ENCODE measurements at places on chromosomes 4 and X. TPM values are rescaled to one million over a fixed set of nuclear protein-coding genes. Genes with fewer than 3 reads are reported as not detected.

The FRMD7 gene
- not detected for total RNA-seq

The RPS6KA6 gene
- total RNA-seq, result 2.4 TPM

DNA sequence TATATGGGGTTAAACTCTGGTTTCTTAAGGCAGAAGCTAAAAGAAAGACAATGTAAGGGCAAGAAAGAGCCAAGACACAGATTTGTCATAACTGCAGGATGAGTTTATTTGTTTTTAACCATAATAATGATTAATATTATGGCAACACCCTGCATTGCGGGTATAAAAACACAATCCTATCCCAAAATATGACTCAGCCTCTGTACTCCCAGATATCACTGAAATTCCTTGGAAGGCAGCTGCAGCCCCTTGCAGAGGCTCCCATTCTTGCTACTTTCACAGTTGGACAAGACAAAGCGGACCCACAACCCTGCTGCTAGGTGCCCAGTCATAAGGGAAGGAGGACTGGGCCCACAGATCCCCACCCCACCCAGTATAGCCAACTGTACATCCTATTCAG is 20.4 kb upstream of the FGF16 start:
- H3K4me3 ChIP-seq, result no peak overlapping the region
- no peaks in the 10 kb centered on the region for H3K36me3 ChIP-seq
- DNase-seq, result no peak

DNA sequence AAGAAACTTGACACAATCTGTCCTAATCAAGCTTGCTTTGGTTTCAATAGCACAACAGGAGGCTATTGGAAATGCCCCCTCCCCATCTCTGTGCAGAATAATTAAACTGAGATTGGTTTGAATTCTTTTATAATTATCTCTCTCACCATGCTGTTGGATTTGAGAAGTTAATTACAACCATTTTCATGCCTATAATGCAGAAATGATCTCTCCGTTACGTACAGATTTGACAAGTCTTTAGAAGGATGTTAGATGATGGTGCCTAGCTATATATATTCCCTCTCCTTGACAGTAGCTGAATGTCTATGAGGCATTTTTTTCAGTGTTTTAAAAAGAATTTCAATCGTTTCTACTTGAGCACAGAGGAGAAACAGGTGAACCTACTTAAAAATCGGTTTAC is 488.4 kb upstream of the TECRL start:
- H3K36me3 ChIP-seq, result no peaks in the 10 kb centered on the region
- H3K27ac ChIP-seq, result no peak overlapping the region
- H3K4me1 ChIP-seq, result no peaks in the 10 kb centered on the region

DNA sequence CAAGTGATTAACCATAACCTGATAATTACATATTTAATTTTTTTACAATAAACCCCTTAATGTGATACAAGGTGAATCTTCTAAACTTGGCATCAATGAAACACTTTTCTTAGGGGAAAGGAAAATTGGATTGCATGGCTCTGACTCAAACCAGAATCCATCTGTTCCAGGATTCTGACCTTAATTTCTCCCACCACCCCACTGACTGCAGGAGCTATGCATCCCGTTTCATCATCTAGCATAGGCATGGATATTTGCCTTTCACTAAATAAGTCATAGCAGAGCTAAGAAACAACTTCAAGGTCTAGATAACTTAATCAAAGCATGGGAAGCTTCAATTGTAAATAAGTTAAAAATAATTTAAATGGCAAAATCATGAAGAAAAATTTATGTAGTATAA is 156.3 kb downstream of the BTC start:
- no peak overlapping the region for H3K4me3 ChIP-seq
- H3K27me3 ChIP-seq, result no peaks in the 10 kb centered on the region
- no peak overlapping the region for H3K27ac ChIP-seq
- DNase-seq, result no peak

DNA sequence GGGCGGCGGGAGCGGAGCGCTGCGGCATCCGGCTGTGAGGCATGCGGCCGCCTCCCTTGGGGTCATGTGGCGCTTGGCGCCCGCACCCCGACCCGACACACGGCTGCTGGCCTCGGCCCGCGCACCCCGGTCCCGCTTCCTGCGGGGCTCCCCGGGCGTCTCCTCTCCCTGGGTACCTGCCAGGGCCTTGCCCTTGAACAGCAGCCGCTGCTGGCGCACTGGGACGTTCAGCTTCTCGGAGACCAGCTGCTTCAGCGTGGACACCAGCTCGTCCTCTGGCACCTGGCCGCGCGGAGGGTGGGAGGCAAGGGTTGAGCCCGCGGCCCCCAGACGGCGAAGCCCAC is 391 bp downstream of the UBL4A start:
- H3K4me1 ChIP-seq, result peaks cover 5% of the 10 kb centered on the region
- H3K27me3 ChIP-seq, result no peaks in the 10 kb centered on the region
- H3K36me3 ChIP-seq, result no peaks in the 10 kb centered on the region

The BRS3 gene
- total RNA-seq, result not detected

DNA sequence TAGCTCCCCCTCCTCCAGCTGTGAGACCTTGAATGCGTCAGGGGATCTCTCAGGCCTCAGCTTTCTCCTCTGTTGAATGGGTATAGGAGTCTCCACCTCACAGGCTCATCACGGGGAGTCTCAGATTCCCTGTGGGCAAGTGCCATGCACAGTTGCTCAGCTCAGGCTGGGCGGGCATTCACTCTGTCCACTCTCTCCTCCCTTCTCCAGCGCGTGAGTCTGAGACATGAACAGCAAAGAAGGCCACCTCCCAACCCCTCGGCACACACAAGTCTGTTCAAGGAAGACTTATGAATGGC is 60.0 kb downstream of the HTRA3 start:
- H3K27ac ChIP-seq, result no peak overlapping the region
- no peak overlapping the region for H3K4me3 ChIP-seq
- DNase-seq, result no peak
- no peaks in the 10 kb centered on the region for H3K27me3 ChIP-seq

GRCh38 chrX:120446498-120446897 is 22.6 kb downstream of the LAMP2 start:
- no peak overlapping the region for H3K27ac ChIP-seq
- H3K4me1 ChIP-seq, result no peaks in the 10 kb centered on the region
- no peaks in the 10 kb centered on the region for H3K27me3 ChIP-seq
- H3K4me3 ChIP-seq, result no peak overlapping the region

GRCh38 chr4:56906489-56907393 is 959 bp upstream of the REST start:
- no peak overlapping the region for H3K27ac ChIP-seq
- no peaks in the 10 kb centered on the region for H3K36me3 ChIP-seq
- no peaks in the 10 kb centered on the region for H3K27me3 ChIP-seq
- peaks cover 24% of the 10 kb centered on the region for H3K4me1 ChIP-seq

DNA sequence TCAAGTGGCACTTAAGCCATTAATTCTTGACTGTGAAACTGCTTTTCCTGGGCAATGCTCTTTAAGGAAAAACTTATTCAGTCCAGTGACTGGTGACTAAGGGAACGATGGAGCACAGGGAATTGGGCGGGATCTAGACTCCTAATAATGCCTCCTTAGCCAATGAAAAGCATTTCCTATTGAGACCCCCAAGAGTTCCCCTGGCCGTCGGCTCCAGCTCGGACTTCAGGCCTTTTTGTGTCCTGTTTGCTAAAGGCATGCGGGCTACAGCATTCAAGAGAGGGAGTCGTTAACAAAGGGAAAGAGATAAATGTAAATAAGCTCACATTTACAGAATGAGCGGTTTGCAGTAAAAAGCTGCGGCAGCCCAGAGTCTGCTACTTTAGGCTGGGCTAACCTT is at the start of gene LPAR4:
Gene LPAR4 (plus strand): TSS at position 232 of the 400 bp plus-strand sequence. CDS start 7,150 bp downstream, outside the sequence.
- no peaks in the 10 kb centered on the region for H3K27me3 ChIP-seq
- DNase-seq, result no peak
- H3K27ac ChIP-seq, result no peak within 1 kb of the TSS
- H3K4me3 ChIP-seq, result peak within 1 kb of the TSS; percentile 8
- no peaks in the 10 kb centered on the region for H3K4me1 ChIP-seq

- no peak overlapping the region for H3K27ac ChIP-seq
- no peaks in the 10 kb centered on the region for H3K27me3 ChIP-seq
- no peaks in the 10 kb centered on the region for H3K4me1 ChIP-seq
- H3K4me3 ChIP-seq, result no peak overlapping the region
- no peak for DNase-seq
Observed at GRCh38 chrX:107480272-107480671, 30.8 kb downstream of the FRMPD3 start.

DNA sequence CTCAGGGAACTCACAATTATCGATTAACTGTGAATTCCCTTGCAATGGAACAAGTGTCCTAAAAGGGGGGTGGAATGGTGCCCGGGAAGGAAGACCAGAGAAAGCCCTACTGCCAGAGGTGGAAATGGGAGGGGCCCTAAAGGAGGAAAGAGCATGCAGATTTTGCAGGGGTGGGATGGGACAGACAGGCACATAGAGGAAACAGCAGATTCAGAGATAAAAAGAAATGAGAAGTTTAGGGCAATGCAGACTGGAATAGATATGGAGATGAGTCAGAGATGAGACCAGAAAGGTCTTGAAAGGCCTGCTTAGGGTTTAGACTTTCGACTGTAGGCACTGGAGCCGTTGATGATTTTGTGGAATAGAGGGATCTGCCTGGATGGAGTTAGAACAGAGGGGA is 57.4 kb upstream of the PITX2 start:
- no peak overlapping the region for H3K27ac ChIP-seq
- H3K4me1 ChIP-seq, result no peaks in the 10 kb centered on the region
- no peaks in the 10 kb centered on the region for H3K27me3 ChIP-seq

- no peak overlapping the region for H3K4me3 ChIP-seq
- H3K4me1 ChIP-seq, result no peaks in the 10 kb centered on the region
- no peaks in the 10 kb centered on the region for H3K36me3 ChIP-seq
- H3K27ac ChIP-seq, result no peak overlapping the region
- no peak for DNase-seq
- no peaks in the 10 kb centered on the region for H3K27me3 ChIP-seq
Observed at GRCh38 chr4:110675426-110675825, 52.5 kb upstream of the PITX2 start.

GRCh38 chr4:4594285-4594920 is 52.6 kb upstream of the STX18 start:
- H3K4me1 ChIP-seq, result no peaks in the 10 kb centered on the region
- no peaks in the 10 kb centered on the region for H3K36me3 ChIP-seq
- H3K27me3 ChIP-seq, result no peaks in the 10 kb centered on the region
- H3K4me3 ChIP-seq, result no peak overlapping the region
- no peak overlapping the region for H3K27ac ChIP-seq

The AREG gene
- total RNA-seq, result 14.6 TPM

DNA sequence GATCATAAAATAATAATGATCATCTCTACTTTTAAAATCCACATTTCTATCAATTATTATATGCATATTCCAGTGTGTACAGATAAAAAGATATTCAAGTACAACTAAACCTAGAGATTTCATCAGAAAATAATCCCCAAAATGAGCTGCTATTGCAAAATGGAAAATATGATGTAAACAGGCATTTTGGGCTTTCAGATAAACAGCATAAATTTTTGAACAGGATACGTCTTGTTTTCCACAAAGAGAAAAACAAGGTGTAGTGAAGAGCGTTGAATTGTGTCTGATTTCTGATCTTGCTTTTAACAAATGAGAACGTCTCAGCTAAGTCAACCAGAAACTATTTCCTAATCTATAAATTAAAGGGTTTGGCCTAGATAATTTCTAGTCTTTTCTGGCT is 349.6 kb upstream of the FTHL17 start:
- no peaks in the 10 kb centered on the region for H3K4me1 ChIP-seq
- no peak overlapping the region for H3K27ac ChIP-seq
- no peak overlapping the region for H3K4me3 ChIP-seq
- DNase-seq, result no peak

DNA sequence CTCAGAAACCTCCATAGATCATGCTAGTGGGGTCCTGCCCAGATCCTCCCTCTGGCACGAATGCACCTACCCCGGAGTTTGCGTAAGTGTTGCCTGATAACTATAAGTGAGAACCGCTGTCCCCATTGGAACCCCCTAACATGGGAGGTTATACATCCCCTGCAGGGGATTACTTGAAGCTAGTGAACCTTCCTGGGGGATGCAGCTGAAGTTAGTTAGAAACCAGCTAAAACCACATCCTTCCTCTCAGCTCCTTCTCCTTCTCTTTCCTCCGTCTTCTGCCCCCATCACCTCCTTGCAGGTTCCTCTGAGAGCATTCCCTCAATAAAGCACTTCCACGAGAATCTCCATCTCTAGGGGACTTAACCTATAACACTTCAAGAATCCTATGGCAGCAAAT is 95.0 kb downstream of the ZNF827 start:
- peaks cover 2% of the 10 kb centered on the region for H3K36me3 ChIP-seq
- no peak overlapping the region for H3K27ac ChIP-seq
- H3K4me3 ChIP-seq, result no peak overlapping the region
- no peak for DNase-seq

The APBB2 gene
- 88.2 TPM for total RNA-seq

Data from upper lobe of right lung (tissue), 1 donor.